ENCODE measurements at places on chromosomes 2 and 18. TPM values are rescaled to one million over a fixed set of nuclear protein-coding genes. Genes with fewer than 3 reads are reported as not detected.

CTAGE1 gene
- not detected for total RNA-seq

RFX8 gene
- 1.9 TPM for total RNA-seq

ZNF385B gene
- 3.9 TPM for total RNA-seq

EVX2 gene
- 0.18 TPM for total RNA-seq

DNA sequence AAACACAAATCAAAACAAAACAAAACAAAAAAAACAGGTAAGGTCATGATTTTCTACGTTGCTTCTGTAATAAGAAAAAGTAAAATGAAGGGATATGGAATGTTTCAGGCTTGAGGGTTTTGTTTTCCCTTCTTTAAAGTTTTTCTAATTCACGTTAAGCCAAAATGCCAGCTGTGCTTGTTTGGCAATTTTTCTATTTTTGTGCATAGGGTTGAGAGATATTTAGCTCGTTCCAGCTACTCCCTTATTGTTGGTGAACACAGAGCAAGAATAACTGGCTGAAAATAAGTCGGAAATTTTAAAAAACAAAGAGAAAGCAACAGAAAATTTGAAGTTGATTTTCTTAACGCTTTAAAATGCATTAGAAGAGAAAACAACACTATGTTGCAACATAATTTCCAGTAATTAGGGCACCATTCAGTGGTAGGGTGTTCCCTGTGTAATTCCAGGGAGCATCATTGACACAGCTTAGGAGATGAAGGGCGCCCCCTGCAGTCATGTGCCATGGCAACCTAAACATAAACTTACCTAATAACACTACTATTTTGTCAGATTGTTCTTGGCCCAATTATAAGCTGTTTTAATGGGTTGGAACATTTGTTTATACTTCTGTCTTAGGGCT, 99.5 kb downstream of the DTNA start:
- DNase-seq = peak; percentile 57
- no peak overlapping the region for H3K4me3 ChIP-seq
- no peaks in the 10 kb centered on the region for H3K4me1 ChIP-seq
- no peak overlapping the region for H3K27ac ChIP-seq
- no peaks in the 10 kb centered on the region for H3K27me3 ChIP-seq
- peaks cover 12% of the 10 kb centered on the region for H3K36me3 ChIP-seq

DNA sequence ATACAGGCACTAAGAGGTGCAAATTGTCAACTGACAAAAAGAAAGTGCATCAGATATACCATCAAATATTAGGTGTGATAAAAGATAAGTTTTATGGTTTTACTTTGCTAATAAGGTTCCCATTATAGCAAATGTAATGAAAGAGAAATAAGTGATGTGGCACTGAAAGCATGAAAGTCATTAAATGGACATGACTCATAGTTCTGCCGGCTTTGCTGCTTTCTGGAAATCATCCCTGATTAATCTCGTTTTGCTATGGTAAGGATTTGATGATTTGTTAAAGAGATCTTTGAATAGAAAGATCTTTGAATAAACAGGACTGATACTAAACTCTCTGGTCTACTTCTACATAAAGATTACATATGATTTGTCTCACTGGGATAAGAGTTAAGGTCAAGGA, 72.7 kb downstream of the CLIP4 start:
- H3K27me3 ChIP-seq = no peaks in the 10 kb centered on the region
- no peaks in the 10 kb centered on the region for H3K4me1 ChIP-seq
- H3K27ac ChIP-seq = no peak overlapping the region
- DNase-seq = no peak
- H3K4me3 ChIP-seq = no peak overlapping the region
- H3K36me3 ChIP-seq = no peaks in the 10 kb centered on the region

DNA sequence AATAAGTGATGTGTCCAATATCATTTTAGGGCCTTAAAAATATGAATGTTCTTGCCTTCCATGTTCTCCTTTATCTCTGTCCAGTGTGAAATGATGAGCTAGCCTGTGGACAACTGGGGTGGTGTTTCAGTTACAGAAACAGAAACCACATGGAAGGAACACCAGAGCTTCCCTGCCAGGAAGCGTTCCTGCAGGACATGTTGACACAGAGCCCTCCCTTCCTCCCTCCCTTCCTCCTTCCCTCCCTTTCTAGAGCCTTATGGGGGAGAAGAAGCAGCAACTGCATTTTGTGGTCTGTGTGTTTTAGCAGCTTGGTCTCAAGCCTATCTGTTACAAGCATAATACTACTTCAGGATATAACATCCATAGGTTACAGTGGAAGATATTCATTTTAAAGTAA, 539.7 kb upstream of the NETO1 start:
- H3K4me1 ChIP-seq = peaks cover 2% of the 10 kb centered on the region
- no peaks in the 10 kb centered on the region for H3K27me3 ChIP-seq
- peak; percentile 52 for DNase-seq
- H3K27ac ChIP-seq = no peak overlapping the region

- H3K4me3 ChIP-seq = no peak overlapping the region
- H3K36me3 ChIP-seq = no peaks in the 10 kb centered on the region
- H3K27ac ChIP-seq = no peak overlapping the region
- no peaks in the 10 kb centered on the region for H3K4me1 ChIP-seq
These were observed 66.4 kb downstream of the CDH7 start for GRCh38 chr18:65817178-65817577.

DNA sequence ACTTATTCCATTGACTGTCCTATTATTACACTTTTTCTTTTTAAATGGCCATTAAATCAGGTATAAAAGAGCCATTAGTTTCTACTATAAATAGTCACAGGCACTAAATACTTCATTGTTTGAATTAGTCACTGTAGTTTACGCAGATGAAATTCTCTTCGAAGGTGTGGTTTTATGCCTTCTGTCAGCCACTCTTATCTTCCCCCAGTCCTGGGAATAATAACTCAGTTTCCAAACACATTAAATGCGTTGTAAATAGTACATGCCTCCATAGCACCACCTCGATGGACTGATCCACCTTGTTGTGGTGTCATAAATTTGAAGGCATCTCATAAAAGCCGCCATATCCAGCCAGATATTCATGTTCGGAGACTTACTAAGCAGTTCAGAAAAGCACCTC, 72.1 kb upstream of the PARD3B start:
- DNase-seq = no peak
- H3K36me3 ChIP-seq = no peaks in the 10 kb centered on the region
- no peaks in the 10 kb centered on the region for H3K27me3 ChIP-seq
- no peak overlapping the region for H3K4me3 ChIP-seq

DNA sequence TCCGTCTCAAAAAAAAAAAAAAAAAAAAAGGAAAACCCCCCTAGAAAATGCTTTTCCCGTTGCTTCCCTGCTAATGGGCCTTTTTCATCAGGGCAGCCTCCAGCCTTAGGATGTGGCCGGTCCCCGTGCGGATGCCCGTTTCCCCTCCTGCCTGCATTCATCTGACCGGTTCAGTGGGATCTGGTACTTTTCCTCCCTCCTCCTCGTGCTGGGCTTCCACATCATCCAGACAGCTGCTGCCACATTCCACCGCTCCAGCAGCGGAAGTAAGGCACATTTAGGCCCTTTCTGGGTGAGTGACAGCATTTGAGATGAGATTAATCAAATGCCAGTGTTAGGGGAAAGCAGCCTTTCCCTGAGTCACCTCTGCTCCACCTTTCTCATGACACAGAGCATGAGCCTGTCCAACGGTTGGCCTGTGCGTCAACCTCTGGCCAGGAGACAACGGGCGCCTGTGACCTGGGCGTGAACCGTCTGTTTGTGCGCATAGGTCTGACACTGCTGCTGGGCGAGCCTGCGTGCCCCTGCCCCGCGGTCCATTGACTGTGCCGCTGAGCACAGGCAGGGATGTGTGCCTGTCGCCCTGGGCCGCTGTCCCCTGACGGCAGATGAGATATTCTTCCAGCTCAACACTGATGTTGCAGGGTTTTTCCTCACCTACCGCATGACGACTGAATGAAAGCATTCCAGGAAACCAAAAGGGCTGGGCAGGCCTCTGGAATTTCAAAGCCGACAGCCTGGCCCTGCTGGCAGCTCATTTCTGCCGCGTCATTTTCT, 174.0 kb downstream of the TGIF1 start:
- H3K4me1 ChIP-seq = peaks cover 18% of the 10 kb centered on the region
- no peaks in the 10 kb centered on the region for H3K36me3 ChIP-seq
- no peak overlapping the region for H3K4me3 ChIP-seq
- H3K27ac ChIP-seq = peak overlapping the region; percentile 89

GRCh38 chr2:71063216-71063615, 5.2 kb upstream of the NAGK start:
- H3K27ac ChIP-seq = no peak overlapping the region
- no peak for DNase-seq
- H3K4me3 ChIP-seq = no peak overlapping the region
- peaks cover 4% of the 10 kb centered on the region for H3K4me1 ChIP-seq

DNA sequence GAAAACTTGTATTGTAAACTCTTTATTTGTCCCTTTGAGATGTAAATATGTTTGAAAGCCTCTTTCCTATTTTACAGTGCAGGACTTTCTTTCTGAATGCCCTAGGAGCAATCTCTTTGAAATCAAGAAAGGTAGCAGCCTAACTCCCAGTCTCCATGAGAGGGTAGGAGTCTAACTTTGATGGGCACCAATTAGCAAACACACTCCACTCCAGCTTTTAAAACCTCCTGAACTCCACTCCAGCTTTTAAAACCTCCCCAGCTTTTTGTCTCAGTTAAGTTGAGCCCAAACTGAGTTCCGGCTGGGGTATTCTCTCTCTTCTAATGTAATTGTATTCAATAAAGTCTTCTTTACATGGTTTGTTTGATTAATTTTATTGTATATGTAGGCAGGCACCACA, 493.7 kb upstream of the CDH7 start:
- H3K36me3 ChIP-seq = no peaks in the 10 kb centered on the region
- H3K27ac ChIP-seq = no peak overlapping the region
- H3K27me3 ChIP-seq = no peaks in the 10 kb centered on the region
- no peak for DNase-seq

- peaks cover 32% of the 10 kb centered on the region for H3K4me1 ChIP-seq
- no peak for DNase-seq
- no peak overlapping the region for H3K4me3 ChIP-seq
- H3K36me3 ChIP-seq = no peaks in the 10 kb centered on the region
- no peaks in the 10 kb centered on the region for H3K27me3 ChIP-seq
These were observed 6.5 kb downstream of the LPIN1 start for GRCh38 chr2:11752906-11753305.

DNA sequence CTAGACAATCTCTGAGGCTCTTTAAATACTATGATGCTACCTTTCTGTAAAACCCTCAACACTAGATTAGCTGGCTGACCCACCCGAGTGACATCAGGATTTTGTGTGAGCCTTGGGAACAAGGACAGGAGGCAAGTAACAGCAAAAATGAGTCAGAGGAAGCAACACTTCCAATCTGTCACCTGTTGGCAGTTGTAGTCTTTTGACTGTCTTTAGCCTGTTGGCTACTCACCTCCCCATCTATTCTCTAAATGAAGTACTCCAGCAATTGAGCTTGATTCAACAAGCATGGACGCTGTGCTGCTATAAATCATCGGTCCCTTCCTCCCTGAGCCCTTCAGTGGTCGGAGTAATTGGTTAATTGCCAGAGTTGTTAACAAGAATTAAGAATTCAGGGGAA, 898.7 kb downstream of the BCL11A start:
- no peak overlapping the region for H3K4me3 ChIP-seq
- H3K27me3 ChIP-seq = no peaks in the 10 kb centered on the region
- H3K36me3 ChIP-seq = no peaks in the 10 kb centered on the region
- no peak overlapping the region for H3K27ac ChIP-seq
- DNase-seq = peak; percentile 11

DNA sequence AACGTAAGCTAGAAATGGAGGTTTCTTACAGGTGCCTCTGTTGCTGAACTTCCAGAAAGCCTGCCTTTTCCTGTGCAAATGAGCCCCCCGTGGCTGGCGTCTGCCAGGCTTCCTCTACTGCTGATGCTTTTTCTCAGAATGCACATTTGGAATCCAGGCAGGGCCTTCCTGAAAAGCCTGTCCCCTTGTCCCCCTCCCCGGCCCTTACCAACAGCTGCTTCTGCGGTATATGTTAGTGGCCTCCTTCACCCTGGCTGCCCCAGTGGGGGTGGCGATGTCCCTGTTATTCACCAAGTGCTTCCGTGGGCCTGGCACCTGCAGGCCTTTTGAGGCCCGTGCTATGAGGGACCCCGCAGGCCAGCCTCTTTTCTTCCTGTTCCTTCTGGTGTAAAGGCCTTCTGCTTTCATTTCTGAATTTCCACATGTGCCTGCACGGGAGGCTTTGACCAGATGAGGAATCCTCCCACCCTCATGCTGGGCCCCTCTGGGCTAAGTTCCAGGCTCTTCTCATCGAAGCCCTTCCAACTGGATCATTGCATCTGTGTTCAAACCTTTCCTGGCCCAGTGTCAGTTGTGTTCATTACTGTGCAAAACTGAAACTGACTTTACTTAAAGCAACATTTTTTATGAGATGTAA, 10.4 kb downstream of the CNDP2 start:
- no peak overlapping the region for H3K4me3 ChIP-seq
- DNase-seq = peak; percentile 99
- peaks cover 62% of the 10 kb centered on the region for H3K36me3 ChIP-seq
- peak overlapping the region; percentile 94 for H3K27ac ChIP-seq

DNA sequence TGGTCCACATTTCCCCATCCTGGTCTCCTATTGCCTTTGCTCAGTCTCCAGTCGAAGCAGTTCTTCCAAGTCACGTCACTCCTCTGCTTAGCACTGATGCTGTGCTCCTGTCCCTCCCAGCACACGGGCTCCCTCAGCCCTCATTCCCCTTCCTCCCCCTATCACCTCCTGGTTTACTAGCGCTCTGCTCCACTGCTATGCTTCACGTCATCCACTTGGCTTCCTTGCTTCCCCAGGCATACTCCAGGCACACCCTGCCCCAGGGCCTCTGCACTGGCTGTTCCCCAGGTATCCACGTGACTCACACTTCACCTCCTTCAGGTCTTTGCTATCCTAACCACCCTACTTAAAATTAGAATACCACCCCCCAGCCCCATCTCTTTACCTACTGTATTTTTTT, 269.3 kb downstream of the GLI2 start:
- H3K4me1 ChIP-seq = peaks cover 9% of the 10 kb centered on the region
- H3K4me3 ChIP-seq = no peak overlapping the region
- peaks cover 8% of the 10 kb centered on the region for H3K27me3 ChIP-seq
- H3K27ac ChIP-seq = peak overlapping the region; percentile 51

DNA sequence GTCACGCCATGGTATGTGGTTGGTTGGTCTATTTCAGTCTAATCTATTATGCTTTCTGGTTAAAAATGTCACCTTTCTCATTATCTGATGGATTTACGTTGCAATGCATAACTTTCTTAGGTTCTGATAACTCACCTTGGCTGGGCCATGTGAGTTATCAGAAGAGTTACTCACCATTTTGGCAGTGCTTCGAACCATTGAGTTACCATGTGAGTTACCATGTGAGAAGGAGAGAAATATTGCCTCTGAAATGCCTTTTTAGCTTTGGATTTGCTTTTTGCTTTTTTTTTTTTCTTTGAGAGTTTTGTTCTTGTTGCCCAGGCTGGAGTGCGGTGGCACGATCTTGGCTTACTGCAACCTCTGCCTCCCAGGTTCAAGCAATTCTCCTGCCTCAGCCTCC, 1.6 kb downstream of the SMARCAL1 start:
- DNase-seq = no peak
- peaks cover 13% of the 10 kb centered on the region for H3K4me1 ChIP-seq
- H3K4me3 ChIP-seq = no peak overlapping the region
- H3K27me3 ChIP-seq = no peaks in the 10 kb centered on the region

- H3K4me1 ChIP-seq = no peaks in the 10 kb centered on the region
- H3K4me3 ChIP-seq = no peak overlapping the region
- H3K36me3 ChIP-seq = no peaks in the 10 kb centered on the region
- H3K27me3 ChIP-seq = no peaks in the 10 kb centered on the region
- no peak overlapping the region for H3K27ac ChIP-seq
These were observed 174.6 kb upstream of the LYPD1 start for GRCh38 chr2:132844585-132844984.

- peaks cover 63% of the 10 kb centered on the region for H3K4me1 ChIP-seq
- no peak for DNase-seq
- H3K36me3 ChIP-seq = peaks cover 14% of the 10 kb centered on the region
- H3K27me3 ChIP-seq = no peaks in the 10 kb centered on the region
These were observed 32.9 kb downstream of the NCK2 start for GRCh38 chr2:105777506-105778055.

- DNase-seq = no peak
- no peaks in the 10 kb centered on the region for H3K36me3 ChIP-seq
- H3K27me3 ChIP-seq = peaks cover 2% of the 10 kb centered on the region
- H3K4me3 ChIP-seq = no peak overlapping the region
These were observed 2.7 kb upstream of the IL18RAP start for GRCh38 chr2:102420290-102420689.

Measured in muscle of leg (tissue), 16 donors.